ENCODE measurements at places on chromosomes 12 and 14.

GRCh38 chr12:92444763-92445162, 258.0 kb upstream of the PLEKHG7 start:
- DNase-seq, result no peak

GRCh38 chr14:100577321-100577985, 9.8 kb downstream of the BEGAIN start:
- DNase-seq, result no peak

GRCh38 chr12:74489543-74489942, 48.1 kb upstream of the ATXN7L3B start:
- DNase-seq, result no peak

- no peak for DNase-seq
Observed at GRCh38 chr12:1262011-1262410, 271.0 kb downstream of the ERC1 start.

- DNase-seq, result no peak
Observed at GRCh38 chr12:58648176-58648575, 272.1 kb downstream of the LRIG3 start.

DNA sequence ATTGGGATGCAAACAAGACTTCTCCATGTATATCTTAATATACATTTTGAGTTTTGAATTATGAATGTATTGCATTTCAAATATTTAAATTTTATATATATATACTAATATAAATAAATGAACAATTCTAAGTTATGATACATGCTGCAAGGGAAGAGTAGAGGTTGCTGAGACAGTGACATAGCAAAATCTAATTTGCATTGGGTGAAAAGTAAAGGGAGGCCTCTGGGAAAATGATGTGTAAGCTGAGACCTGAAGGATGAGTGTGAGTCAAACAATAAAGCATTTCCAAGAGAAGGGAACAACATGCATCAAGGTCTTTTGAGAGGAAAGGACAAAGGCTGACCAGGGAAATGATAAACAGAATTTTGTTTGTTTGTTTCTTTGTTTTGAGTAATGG, 62.9 kb upstream of the PTPRQ start:
- DNase-seq, result no peak

GRCh38 chr14:66043921-66044320, 442.2 kb upstream of the CCDC196 start:
- no peak for DNase-seq

DNA sequence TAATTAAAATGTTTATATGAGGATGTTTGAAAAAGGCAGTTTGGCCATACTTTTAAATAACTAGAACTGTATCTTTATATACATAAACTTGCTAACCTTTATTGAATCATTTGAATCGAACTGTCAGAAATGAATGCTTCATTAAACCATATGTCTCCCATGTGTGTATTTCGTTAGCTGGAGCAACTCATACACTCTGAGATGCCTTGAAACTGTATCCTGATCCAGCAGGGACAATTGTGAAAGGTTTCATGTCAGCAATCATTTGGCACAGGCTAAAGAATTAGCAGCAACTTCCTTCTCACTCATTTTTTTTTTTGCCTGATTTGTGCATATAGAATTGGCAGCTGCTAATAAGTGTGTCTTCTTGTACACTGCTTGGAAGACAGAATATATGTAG, 109.9 kb downstream of the NAV3 start:
- DNase-seq, result no peak

GRCh38 chr12:52677126-52677525, 3.1 kb downstream of the KRT1 start:
- DNase-seq, result no peak

- no peak for DNase-seq
Observed at GRCh38 chr12:92516277-92516600, 186.6 kb upstream of the PLEKHG7 start.

- DNase-seq, result no peak
Observed at GRCh38 chr12:47813511-47814196, 6.0 kb downstream of the HDAC7 start.

GRCh38 chr12:3317841-3318501, 173.0 kb upstream of the PRMT8 start:
- DNase-seq, result no peak

- no peak for DNase-seq
Observed at GRCh38 chr14:54975856-54976255, 51.0 kb downstream of the WDHD1 start.

GRCh38 chr12:30048371-30048770, 264.6 kb upstream of the TMTC1 start:
- DNase-seq, result no peak

- no peak for DNase-seq
Observed at GRCh38 chr14:33357225-33358010, 418.7 kb downstream of the NPAS3 start.

DNA sequence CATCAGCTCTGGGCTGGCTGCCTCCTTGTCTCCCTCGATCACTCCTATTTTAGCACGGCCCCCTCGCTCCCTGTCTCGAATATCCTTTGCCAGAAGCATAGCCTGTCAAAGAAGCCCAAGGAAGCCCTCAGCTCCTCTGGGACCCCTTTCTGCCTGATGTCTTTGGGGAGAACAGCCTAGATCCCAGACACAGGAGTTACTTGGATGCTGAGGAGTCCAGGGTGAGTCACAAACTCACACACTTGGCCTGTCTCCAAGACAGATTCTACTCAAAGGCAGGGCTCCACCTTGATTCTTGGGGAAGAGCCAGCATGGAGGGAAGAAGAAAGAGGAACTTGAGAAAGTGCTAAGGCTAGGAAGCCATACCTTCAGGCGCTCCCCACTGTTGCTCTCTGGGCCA, 8.1 kb downstream of the AVIL start:
- DNase-seq, result no peak

- no peak for DNase-seq
Observed at GRCh38 chr12:71797531-71797930, 42.0 kb upstream of the TBC1D15 start.

DNA sequence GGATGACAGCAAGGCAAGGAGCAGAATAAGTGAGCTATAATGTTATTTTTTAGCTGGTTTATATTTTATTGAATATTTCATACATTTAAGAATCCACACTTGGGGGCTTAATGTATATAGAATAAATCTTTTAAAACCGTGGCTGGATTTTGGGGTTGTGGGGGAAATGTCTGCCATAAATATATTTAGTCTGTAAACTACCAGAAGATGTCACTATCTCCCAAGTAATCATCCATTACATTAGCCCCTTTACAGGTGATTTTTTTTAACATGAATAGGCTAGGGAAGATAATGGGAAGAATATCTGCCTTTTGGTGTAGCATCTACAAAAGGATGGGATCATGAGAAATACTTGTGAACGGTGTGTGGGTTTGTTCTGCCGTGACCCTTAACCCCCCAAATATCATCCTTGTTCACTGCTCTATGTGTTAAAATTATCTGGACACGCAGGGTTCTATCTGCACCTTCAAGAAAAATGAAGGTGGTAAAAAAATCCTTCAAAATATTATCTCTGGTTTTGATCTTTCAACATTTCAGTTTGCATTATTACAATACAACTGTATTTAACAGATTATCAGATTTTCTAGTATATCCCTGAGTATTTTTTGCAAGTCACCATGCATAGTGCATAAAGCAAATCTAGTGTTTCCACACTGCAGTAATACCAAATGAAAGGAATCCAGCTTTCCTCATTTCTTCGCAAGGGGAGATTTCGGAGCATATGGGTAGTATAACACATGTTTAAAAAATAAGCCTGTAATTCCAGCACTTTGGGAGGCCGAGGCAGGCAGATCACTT, 8.0 kb upstream of the SLC17A8 start:
- DNase-seq, result no peak

DNA sequence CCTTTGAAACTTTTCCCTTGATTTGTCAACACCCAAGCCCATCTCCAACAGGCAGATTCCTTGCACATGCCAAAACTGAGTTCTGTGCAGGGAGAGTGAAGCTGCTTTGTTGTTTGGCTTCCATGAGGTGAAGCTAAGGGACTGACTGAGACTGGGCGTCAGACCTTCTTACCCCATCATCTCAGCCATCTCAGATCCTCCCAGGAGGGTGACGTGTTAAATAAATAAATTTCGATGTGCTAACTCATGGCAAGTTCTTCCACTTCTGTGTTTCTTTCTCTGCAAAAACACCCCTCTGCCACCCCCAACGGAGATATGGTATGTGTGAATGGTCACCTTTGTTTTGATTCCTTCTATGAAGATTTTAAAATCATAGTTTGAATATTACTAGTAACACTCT, 17.8 kb downstream of the UTP20 start:
- DNase-seq, result no peak

DNA sequence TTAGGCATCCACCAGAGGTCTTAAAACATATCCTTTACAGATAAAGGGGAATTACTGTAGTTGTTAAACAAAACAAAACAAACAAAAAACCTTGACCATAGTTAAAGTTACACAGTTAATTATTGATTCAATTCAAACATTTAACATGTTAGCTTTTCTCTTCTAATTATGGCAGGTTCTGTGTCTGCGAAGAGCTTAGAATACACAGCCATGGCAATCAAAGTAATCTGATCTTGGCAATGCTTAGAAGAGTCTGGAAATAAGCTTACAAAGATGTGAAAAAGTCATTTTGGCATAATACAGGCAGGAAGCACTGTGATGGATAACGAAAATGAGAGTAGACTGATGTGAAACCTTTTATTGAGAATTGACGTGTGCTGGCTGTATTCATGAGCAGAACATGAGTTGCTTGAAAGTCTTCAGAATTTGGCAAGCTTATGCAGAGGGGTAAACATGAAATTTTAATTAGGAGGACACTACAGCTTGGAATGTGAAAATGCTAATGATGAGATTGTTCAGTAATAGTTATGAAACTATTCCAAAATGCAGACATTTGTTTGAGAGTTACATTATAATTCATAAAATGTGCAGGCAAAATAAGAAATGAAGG, 629.6 kb downstream of the FSCB start:
- DNase-seq, result no peak

DNA sequence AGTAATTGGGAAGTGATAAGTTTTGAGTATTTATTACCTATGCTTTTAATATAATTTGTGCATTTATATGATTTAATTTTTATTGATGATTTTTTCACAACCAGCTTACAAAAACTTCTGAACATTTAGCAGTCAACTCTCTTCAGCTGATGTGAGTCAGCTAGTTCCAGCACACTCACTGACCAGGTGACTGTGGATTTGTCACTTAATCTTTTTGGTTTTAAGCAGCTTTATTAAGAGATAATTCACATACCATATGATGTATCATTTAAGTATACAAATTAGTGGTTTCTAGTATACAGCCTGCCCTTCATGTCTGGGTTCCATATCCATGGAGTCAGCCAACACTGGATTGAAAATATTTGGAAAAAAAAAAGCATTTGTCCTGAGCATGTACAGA, 103.5 kb downstream of the SYNE2 start:
- DNase-seq, result no peak

DNA sequence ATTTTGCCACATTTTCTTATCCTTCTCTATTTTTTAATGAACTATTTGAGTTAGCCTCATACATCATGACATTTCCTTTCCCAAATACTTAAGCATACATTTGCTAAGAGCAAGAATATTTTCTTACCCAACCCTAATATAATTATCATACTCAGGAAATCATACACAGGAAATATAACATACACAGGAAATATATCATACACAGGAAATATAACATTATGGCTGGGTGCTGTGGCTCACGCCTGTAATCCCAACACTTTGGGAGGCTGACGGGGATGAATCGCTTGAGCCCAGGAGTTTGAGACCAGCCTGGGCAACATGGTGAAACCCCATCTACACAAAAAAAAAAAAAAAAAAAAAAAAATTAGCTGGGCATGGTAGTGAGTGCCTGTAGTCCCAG, 4.9 kb downstream of the NCKAP1L start:
- no peak for DNase-seq

DNA sequence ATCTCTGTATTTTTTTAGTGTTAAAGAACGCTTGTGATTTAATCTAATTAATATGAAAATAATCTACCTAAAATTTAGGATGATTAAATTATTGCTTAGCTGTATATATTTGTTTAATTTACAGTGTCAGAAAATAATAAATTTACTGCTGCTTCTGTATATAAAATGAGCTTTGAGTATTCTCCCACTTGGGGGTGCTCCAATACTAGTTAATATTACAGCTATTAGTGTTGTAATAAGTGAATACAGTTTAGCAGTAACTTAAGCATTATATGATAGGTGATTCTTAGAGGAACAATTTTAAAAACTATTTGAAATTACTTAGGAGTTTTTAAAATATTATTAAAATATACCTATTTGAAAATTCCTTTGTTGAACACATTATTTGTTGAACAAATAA, 62.2 kb downstream of the PAPOLA start:
- DNase-seq, result no peak

DNA sequence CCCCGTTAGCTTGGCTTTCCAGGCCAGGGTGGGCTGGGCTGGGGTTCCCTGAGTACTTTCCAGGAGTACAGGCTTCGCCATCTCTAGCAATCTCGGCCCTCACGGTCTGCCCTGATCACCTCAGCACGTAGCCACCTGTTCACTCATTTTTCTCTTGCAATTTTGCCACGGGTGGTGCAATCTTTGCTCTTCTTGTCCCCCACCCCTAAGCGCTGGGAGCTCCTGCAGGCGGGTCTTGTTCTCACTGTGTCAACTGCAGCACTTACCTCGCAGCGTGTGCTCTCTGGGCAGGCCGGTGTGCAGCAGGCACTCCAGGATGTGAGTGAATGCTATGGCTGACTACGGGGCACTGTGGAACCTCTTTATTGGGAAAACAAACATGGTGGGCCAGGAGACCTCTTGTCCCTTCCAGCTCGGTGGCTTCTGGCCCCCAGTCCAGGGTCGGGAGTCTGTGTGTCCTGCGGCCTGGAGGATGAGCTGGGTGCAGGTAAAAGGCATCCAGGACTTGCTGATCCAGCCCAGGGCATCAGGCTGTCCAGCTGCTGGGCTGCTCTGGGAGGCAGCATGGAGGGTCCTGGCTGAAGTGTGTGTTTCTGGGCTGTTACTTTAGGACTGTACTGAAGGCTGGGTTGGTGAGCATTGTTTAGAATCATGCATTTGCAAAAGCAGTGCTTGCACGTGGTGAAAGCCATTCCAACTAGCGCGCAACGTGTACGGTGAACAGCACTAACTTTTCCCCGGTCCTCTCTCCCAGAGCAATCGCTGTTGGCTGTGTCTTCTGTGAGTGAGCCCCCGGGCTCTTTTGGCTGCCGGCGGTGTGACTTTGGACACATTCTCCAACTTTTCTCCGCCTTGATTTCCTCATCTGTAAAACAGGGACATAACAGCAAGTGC, 1.5 kb upstream of the ULK1 start:
- no peak for DNase-seq

All from cortex of kidney (tissue), 1 donor.